Left colon (tissue), 2 donors: ENCODE measurements at places on chromosomes 11 and 22. TPM values are rescaled to one million over a fixed set of nuclear protein-coding genes. Genes with fewer than 3 reads are reported as not detected.

GVQW3 gene
- total RNA-seq = 2.7 TPM

CD3D gene
- 8.0 TPM for total RNA-seq

KRTAP5-3 gene
- not detected for total RNA-seq

TTLL12 gene
- total RNA-seq = 91.6 TPM

POTEH gene
- not detected for total RNA-seq

ALG8 gene
- 22.1 TPM for total RNA-seq
